ENCODE measurements at places on chromosomes 13 and 19.

GRCh38 chr13:98845742-98846141 lies 93.3 kb upstream of the SLC15A1 start:
- no peak for DNase-seq

DNA sequence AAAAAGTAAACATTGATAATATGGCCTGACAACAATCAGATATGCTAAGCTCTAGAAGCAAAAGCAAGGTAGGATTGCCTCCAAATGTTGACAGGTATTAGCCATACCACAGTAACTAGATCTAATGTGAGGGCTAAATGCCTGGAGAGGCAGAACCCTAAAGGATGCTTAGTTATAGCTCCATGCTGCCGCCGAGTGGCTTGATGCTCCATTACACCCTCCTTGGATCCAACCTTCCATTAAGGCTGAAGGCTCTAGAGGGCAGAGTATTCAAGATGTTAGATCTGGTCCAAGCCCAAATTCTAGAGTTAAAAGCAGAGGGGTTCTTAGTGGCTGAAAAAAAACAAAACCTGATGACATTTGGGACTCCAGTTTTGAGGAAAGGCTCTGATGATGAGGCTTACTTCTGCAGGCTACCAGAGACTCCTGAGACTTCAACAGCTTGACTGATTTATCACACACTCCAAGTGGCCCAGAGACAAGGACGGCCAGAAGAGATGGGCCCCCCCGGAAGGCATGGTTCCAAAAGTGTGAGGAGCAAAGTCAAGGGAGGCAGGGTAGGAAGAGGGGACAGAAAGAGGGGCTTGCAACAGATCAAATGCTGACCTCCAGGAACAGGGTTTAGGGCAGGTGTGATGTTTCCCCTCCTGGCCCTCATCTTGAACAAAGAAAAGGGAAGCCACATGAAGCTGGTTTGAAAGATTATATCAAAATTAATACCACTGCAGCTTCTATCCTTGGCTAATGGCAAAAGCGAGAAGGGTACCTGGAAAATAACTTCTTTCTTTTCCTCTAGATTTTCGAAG lies 21.9 kb upstream of the CPB2 start:
- no peak for DNase-seq

- DNase-seq: peak; percentile 18
These were observed 20.6 kb upstream of the ZNF430 start for GRCh38 chr19:20999731-21000352.

GRCh38 chr19:34222386-34222785 lies 32.0 kb upstream of the GARRE1 start:
- no peak for DNase-seq

GRCh38 chr13:60467098-60467497 lies 70.1 kb downstream of the TDRD3 start:
- no peak for DNase-seq

DNA sequence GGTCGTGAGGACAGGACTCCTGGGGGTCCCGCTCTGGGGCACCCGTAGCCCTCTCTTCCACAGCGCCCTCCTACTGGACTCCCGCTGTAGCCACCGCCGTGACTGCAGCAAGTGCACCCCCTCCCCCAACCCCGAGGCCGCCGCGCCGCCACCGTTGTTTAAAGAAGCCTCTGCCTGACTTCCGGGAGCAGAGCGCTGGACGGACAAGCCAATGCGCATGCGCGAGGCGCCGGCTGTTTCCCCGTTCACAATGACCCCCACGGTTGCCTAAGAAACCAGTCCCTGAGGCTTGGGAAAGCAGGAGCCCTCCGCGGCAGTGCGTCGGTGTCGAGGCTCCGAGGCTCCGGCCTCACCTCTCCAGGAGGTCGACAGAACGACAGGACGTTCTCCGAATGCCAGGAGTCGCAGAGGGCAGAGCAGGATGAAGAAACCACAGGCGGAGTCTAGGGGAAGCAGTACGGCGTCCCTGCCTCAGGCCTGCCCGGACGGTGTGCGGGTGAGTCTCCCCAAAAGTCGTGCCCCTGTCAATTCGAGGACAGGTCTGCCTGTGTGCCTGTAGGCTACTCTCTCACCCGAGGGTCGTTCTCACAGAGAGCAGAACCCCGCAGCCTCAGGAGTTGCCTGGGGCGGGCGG lies 70.5 kb upstream of the ZNF420 start:
- DNase-seq: no peak

DNA sequence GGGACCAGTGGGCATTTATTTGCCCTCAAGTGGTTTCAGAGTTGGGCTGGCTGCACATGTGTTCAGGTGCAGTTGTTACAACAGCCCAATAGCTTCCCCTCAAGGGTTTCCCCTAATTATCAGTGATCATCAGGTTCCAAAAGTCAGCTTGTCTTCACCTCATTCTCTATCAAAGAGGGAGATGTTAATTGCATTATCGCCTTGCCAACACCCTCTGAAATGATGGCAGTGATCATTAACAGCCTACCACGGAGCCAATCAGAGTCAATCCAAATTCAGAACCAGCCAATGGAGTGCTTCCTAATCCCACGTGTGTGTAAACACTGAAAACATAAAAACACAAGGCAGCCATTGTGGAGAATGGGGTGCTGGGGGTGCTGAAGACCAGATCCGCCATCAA lies 248.4 kb upstream of the ZNF507 start:
- no peak for DNase-seq

- DNase-seq: no peak
These were observed 397.8 kb downstream of the SLITRK5 start for GRCh38 chr13:88068975-88069374.

DNA sequence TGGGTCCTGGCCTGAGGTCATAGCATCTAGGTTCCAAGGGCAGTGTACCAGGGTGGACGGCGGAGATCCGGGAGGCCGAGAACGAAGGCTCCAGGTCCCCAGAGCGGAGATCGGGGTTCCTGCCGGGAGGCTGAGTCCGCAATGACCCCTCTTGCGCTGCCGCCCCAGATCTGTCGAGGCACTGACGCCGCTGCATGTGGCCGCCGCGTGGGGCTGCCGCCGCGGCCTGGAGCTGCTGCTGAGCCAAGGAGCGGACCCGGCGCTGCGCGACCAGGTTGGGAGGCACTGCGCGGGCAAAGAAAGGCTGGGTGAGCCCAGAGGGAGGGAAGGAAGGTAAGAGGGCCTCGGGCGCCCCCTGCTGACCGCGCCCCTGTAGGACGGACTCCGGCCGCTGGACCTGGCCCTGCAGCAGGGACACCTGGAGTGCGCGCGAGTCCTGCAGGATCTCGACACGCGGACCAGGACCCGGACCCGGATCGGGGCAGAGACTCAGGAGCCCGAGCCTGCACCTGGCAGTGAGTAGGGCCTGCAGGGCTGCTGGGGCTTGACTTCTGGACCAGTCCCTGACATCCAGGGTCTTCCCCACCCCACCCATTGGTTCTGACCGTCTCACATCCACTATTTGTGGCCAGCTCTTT lies 906 bp downstream of the ANKLE1 start:
- DNase-seq: no peak

DNA sequence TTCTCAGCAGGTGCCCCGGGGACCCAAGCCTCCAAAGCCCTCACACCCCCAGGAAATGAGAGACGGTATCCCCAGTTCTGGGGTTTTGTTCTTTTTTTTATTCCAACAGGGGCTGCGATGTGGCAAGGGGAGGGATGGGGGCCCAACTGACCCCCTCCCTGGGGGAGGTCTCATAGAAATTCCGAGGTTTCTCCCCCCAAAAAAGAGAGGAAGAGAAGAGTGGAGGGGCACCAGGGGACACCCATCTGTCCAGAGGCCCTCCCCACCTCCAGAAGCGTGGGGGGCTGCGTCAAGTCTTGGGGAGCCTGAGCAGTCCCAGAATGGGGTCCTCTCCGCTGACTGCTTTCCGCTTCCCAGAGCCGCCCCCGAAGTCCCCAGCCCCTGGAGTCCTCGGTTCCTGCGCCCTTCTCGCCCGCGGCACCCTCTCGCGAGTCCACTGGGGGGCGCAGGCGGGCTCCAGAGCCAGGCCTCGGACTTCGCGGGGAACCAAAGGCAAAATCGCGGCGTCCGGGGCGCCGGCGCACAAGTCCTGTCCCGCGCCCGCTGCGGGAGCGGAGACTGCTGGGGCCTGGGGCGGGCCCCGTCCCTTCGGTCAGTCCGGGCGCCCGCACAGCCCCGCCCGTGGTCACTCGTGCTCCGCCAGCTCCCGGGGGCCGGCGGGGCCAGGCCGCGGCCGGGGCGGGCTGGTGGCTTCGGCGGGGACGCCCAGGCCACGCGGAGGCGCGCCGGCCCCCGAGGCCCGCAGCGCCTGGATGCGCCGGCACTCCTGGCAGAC lies 4.4 kb upstream of the ATP1A3 start:
- no peak for DNase-seq

DNA sequence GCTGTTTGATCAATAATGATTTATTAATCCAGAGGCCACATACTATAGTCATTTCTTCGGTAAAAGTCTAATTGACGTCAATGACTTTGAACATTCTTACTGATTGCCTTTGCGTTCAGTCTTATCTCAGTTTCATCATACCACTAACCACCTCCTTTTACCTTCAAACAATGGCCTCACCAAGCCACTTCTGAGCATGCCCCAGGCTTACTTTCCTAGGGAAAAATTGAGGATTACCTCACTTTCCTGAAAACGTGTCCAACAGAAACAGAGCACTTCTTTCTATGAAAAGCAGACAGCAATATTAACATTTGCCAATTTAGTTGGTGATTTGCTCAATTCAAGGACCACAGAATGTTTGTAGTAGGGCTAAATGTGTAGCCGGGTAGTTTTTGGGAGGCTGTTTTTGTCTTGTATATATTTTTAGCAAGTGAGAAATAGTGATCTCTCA lies 157.6 kb downstream of the KLF5 start:
- DNase-seq: no peak

GRCh38 chr19:35431145-35431807 lies 16.8 kb upstream of the FFAR2 start:
- no peak for DNase-seq

DNA sequence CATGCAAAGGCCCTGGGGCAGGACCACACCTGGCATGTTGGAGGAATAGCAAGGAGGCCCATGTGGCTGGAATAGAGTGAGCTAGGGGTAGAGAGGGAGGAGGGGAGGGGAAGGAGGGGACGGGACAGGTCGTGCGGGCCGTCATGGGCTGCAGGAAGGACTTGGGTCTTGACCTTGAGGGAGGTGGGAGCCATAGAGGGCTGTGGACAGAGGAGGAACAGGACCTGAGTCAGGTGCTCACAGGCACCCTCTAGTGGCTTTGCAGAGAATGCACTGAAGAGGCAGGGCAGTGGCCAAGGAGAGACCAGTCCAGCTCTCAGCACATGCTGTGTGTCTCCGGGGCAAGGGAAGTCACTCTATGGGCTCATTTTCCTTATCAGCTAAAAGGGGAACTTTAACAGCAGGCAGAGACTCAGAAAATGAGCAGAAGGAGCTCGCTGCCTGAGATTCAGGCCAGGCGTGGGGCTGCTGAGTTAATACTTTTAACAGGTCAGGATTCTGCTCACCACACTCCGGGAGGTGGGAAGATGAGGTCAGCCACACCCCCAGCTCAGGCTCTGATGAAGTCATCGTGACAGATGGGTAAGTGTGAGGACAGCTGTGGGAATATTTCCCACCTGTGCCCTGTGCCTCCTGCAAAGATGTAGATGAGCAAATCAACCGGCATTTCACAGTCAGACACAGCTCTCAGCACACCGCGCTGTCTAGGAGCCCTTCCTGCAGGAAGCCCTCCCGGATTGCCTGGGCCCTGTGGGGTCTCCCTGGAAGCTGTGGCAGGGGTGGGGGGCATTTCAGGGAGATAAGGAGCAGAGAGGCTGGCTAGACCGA lies 6.0 kb upstream of the TNFAIP8L1 start:
- no peak for DNase-seq

DNA sequence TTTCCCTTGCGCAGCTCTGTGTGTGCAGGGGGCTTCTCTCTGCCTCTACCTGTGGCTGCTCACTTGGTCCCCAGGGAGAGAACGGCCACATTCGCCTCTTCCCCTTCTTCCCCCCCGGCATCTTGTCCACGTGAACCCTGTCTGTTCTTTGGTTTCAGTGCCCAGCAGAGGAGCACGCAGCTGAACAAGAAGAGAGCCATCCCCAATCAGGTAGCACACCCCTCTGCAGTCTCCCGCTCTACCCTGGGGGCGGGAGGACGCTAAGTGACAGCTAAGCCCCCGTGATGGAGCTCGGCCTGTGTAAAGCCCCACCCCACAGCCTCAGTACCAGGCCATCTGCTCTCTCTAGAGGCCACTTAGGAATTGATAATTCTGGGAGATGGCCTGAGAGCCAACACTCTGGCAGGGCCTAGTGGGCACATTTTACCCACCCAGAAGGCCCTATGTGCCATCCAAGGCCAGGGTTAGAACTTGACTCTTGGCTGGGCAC lies 30.2 kb downstream of the TMED1 start:
- no peak for DNase-seq

GRCh38 chr13:114027046-114027715 lies 53.3 kb upstream of the C13orf46 start:
- DNase-seq: no peak

DNA sequence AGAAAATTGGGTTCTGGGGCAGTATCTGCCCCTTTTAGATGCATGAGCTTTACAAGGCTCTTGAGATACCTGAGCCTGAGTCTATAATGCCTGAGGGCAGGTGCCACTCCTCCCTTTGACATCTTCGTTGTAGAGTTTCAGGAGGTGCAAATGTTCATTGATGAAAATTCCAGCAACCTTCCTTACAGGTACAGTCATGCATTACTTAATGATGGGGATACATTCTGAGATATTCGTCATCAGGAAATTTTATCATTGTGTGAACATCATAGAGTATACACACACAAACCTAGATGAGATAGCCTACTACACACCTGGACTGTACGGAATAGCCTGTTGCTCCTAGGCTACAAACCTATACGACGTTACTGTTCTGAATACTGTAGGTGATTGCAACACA lies 310.0 kb downstream of the SHISA2 start:
- DNase-seq: no peak

GRCh38 chr19:1423436-1424191 lies 14.6 kb upstream of the RPS15 start:
- no peak for DNase-seq

GRCh38 chr13:88066847-88067246 lies 395.7 kb downstream of the SLITRK5 start:
- no peak for DNase-seq

DNA sequence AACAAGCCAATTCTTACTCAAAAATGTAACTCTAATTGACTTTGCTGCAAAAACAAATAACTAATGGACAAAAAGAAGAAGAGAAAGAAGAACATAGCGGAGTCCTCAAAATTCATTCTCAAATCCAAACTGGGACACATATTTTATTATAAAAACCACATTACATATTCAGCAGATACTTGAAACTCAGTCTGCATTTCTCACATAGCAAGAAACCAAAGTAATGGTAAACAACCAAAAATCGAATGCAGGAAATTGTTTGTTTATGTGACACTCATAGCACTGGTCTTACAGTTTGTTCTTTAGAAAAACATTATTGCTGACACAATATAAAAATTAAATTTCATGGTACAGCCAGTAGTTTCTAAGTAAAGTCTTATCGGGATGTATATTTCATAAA lies 789.8 kb downstream of the SLITRK6 start:
- no peak for DNase-seq

GRCh38 chr13:106570299-106570852 lies 2.4 kb upstream of the ARGLU1 start:
- DNase-seq: no peak

- no peak for DNase-seq
These were observed 20.6 kb downstream of the FCGBP start for GRCh38 chr19:39913682-39914333.
